Bronchial smooth muscle cell (primary cell): ENCODE measurements at places on chromosomes 16 and 17. TPM values are rescaled to one million over a fixed set of nuclear protein-coding genes. Genes with fewer than 3 reads are reported as not detected.

Gene KRT9
- total RNA-seq = not detected in 2 replicates

Gene NPIPA5
- total RNA-seq = 0.79 and 2.3 TPM in 2 replicates

Gene PRSS8
- 0.09 TPM in 1 of 2 replicates, not detected in the other for total RNA-seq

Gene BLTP2
- total RNA-seq = 110 and 118 TPM in 2 replicates

Gene TBC1D3H
- not detected in 2 replicates for total RNA-seq

Gene TLCD2
- 5.2 and 8.7 TPM in 2 replicates for total RNA-seq

Gene SHBG
- total RNA-seq = 0.26 and 0.47 TPM in 2 replicates

Gene SOST
- total RNA-seq = 0.09 TPM in 1 of 2 replicates, not detected in the other

Gene ADAD2
- not detected in 2 replicates for total RNA-seq
